CD4-positive, alpha-beta T cell treated with Interleukin-4 for 4 hours (primary cell): ENCODE measurements at places on chromosomes 6 and 20.

GRCh38 chr6:165877192-165877591, 214.2 kb upstream of the PDE10A start:
- no peak for DNase-seq

GRCh38 chr20:41371371-41371770, 4.8 kb upstream of the EMILIN3 start:
- no peak for DNase-seq

DNA sequence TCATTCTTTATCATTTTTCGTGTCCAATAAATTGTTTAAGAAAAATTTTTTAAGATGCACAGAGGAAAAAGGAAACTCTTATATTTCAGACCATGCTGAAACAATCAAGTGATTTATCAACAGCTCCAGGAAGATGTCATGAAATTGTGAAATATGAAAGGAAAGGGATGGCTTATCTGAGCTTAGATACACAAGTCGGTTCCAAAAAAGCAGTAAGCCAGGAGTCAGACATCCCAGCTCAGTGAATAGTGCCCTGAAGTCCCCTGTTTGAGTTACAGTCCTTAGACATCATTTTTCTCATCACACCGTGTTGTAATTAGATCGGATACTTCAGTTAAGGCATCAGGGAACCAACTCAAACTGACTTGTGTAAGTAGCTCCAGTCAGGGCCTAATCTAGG, 91.0 kb upstream of the SSTR4 start:
- no peak for DNase-seq

DNA sequence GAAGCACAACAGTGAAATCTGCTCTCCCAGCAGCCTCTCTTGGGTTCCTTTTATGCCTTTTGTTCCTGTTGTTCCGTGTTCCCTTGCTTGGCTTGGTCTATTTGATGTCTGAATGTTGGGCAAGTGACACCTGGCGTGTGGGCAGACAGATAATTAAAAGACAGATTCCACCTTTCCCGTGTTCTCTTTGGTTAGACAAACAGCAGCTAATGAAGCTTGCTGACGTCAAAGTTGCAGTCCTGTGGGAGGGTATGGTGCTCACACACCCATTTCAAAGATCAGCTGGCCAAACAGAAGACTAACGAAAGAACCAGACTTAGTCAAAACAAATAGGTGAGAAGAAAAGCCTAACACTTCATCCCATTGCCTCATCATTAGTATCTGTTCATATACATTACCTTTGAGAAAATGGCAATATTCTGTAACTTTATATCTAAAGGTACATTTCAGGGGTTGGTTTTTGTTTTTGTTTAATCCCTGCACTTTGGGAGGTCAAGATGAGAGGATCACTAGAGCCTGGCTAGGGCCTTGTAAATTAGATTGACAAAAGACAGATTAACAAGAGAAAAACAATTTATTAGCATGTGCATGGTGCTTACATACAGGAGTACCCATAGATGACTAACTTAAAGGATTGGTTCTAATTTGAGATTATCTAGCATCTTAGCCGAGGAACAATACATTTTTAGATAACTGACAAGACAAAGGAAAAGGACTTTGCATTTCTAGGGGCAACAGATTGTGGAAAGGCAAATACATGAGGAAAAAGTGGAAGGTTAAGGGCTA, 48.9 kb upstream of the TNFRSF21 start:
- DNase-seq, result no peak

DNA sequence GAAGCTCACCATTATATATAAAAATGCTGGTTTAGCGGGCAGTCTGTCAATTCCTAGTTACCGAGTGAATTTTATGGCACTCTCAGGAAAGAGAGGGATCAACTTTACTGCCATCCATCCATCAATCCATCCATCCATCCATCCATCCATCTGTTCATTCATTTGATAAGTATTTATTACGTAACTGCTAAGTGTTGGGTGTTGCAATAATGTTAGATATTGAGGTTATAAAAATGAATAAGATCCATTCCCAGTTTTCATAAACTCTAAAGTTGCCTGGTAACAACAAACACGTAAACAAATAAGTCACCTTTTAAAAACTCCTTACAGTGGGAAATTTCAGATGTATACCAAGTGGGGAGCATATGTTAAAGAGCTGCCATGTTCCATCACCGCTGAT, 36.8 kb downstream of the SASH1 start:
- DNase-seq, result no peak

- DNase-seq, result no peak
Observed at GRCh38 chr6:19142275-19142674, 694.9 kb upstream of the ID4 start.

DNA sequence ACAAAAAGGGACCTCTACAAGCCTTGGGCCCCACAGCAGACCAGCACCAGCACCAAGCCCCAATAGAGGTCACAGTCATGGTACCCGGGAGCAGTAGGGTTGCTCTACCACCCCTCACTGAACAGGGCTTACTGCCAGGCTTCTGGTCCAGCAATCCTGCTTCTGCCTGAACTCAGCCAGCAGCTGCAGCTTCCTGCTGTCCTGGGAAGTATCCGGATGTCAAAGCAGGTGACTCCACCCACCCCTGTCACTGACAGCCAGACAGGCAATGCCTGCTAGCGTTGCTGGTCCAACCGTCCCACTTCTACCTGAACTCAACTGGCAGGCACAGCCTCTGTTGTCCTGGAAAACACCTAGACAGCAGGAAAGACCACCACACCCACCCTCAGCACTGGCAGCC, 47.0 kb upstream of the PCSK2 start:
- no peak for DNase-seq

GRCh38 chr6:157748839-157749571, 74.0 kb upstream of the SNX9 start:
- no peak for DNase-seq

- DNase-seq, result no peak
Observed at GRCh38 chr20:15656124-15656523, 917.1 kb downstream of the KIF16B start.

DNA sequence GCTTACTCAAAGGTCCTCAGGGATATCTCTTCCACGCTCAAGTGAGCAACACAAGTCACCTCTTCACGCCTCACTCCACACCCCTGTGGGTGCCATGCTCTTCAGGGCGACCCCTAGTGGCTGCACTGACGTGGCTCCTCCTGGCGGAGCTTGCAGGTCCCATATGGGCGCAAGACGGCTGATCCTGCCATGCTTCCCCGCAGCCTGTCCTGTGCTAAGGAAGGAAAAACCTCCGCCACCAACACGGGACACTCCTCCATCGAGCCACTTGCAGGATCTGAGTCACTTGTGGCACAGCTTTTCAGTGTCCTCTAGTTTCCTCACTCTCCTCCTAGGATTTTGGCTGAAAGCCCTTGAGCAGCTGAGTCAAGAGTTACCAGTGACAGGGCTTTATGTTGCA, 90.7 kb downstream of the KHDC1L start:
- no peak for DNase-seq

GRCh38 chr20:53582574-53583351, 10.9 kb downstream of the ZNF217 start:
- peak; percentile 77 for DNase-seq

DNA sequence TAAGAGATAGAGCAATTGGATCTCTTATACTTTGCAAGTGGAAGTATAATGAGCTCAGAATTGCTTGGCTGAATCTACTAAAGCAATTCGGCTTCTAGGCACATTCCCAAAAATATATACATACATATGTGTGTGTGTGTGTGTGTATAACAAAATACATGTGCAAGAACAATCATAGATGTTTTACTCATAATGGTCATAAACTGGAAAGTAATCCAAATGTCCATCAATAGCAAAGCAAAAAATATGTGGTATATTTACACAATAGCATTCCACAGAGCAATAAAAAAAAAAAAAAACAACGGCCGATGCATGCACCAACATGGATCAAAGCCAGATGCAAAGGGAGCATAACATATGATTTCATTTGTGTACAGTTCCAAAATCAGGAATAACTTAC, 707.9 kb downstream of the RFPL4B start:
- DNase-seq, result no peak

DNA sequence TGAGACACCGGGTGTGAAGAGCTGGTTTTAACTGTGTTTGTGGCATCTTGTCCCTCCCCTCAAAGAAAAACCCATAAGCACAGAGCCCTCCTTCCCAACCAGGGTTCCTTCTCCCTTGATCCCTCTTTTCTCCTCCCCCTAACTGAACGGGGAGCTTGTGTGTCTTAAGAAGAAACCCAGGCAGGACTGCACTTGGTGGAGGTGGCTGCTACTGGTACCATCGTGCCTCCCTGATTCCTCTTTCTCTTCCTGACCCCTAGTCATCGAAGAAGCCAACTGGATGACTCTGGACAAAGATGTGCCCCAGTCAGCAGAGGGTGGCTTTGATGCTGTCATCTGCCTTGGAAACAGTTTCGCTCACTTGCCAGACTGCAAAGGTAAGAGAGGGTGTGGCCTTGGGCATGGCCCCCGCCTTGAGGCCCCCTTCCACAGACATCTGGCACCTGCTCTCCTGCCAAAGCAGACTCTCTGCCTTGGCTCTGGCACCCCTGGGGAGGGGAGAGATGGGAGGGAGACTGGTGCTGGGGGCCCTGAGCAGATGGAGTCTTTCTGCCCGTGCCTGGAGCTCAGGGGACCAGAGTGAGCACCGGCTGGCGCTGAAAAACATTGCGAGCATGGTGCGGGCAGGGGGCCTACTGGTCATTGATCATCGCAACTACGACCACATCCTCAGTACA, 2.1 kb downstream of the GNMT start:
- DNase-seq, result no peak
